ENCODE measurements at places on chromosomes 13 and 19.

DNA sequence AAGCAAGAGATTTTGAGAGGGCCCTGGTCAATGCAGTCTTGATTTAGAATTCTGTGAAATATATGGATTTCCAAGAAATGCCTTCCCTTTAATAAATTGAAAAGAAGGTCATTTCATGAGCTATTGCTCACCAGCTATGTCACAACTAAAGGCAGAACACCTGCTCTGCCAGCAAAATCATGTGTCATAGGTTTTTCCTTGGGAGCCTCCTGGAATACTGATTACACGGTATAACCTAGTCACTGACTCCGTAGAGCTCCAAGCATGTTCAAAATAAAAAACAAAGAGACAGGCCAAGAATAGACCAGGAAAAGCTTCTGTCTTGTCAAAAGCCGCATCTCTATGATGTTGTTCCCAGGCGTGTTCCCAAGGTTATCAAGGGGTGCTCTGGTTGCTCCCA lies 45.5 kb downstream of the HSPH1 start:
- DNase-seq = no peak

DNA sequence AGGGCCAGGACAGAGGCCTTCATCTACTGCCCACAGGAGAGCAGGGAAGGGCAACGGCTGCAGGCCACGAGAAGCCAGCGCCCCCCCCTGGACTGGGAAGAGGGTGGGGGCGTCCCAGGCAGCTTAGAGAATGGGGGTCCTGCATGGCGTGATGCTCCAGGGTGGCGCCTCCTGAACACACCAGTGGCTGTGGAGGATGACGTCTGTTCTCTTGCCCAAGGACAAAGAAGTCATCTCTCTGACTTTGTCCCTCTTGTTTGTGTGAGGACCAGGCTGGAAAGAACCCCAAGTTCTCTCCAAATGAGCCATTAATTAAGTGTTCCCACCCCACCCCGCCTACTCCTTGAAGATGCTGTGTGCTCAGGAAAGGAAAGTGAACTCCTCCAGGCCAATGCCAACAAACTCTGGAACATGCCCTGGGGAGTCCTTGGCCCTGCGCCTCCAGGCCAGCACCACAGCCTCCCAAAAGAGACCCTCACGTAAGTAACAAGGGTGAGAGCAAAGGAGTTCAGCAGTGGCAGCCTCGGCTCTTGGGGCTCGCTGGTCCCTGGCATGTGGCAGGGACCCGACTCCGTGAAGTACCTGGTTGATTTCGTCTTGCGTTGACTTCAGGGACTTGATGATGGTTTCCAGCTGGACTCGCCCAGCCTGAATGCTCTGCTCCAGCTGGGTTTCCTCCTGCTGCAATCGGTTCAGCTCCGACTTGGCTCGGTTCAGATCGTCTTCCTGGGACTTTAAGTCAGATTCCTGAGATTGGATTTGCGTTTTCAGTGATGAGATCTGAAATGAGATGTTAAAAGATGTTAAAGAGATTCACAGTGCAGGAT lies 68.4 kb downstream of the EPS15L1 start:
- DNase-seq = no peak

GRCh38 chr13:18951412-18951811 lies 230.2 kb downstream of the TUBA3C start:
- no peak for DNase-seq

DNA sequence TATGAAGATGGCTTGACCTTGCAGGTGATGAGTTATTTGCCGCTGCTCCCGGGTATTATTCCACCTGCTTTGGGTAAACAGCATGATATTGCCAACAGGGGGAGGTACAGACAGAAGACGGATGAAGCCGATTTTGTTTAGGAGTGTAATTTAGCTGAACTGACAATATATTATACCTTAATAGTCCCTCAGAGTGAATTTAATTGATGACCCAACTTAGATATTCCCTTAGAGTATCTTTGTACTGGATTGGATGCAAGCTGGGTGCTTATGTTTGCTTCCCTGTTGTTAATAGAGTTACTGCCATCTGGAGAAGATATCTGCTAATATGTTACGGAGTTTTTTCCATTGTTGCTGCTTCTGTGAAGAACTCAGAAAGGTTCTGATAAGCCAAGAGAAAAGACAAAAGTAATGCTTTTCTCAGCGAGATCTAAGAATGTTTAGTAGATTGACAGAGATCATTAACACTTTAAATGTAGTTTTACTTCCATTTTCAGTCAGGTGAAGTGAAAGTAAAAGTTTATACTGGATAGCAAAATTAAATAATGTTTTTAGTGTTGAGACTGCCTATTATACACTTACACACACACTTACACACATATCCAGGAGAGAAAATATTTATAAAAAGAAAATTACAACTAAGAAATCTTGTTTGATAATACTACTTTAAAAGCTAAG lies 2220.8 kb upstream of the PCDH20 start:
- no peak for DNase-seq

- DNase-seq = no peak
These were observed 29.7 kb upstream of the FXYD3 start for GRCh38 chr19:35085947-35086346.

- DNase-seq = no peak
These were observed 22.0 kb downstream of the MISP start for GRCh38 chr19:772730-773436.

GRCh38 chr13:109724603-109725002 lies 61.8 kb downstream of the IRS2 start:
- DNase-seq = no peak

- no peak for DNase-seq
These were observed 378.5 kb downstream of the ENOX1 start for GRCh38 chr13:43408274-43408673.

DNA sequence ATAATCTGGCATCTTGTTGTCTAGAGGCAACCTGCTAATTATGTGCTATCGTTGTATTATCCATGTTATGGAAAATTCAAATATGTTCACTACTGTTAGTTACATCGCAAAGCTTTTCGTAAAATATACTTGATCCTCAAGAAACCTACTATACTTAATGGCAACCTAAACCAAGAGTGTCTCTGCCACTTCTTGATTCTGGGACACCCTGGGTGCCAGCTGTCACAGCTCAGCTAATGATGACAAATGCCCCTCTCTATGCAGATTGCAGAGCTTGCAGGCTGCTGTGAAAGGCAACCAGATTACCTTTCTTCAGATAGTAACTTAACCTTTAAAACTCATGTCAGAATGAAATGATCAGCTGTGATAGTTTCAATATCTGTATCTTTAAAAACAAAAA lies 8.9 kb upstream of the MAB21L1 start:
- DNase-seq = no peak
